Hepatic stellate cell (primary cell): ENCODE measurements at places on chromosomes 2 and 18.

GRCh38 chr2:181149056-181149455 lies 168.7 kb downstream of the UBE2E3 start:
- no peak for DNase-seq

- no peak for DNase-seq
Measured at GRCh38 chr2:118805064-118805690, 42.3 kb downstream of the EN1 start.

DNA sequence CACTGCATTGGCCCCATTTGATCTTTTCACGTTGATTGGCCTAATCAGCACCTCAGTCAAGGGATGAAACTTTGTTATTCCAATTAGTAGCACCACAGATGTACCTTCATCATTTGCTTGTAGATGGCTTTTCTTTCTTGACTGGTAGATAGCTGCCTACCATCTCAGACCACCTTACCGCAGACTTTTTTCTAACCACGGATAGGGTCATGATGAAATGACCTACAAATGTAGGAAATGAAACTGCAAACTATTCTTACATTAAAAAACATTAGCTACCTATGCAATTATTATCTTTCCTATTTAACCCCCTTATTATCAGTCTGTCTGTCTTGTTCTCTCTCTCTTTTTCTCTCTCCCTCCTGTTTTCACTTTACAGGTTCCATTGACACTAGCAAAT lies 22.4 kb upstream of the SLC25A52 start:
- no peak for DNase-seq

GRCh38 chr2:24818721-24819167 lies 25.5 kb downstream of the CENPO start:
- DNase-seq: no peak

GRCh38 chr18:3094338-3094684 lies 81.4 kb upstream of the LPIN2 start:
- no peak for DNase-seq
